ENCODE measurements at places on chromosomes 2 and 18.
A peak's percentile ranks its signal among the peaks of the same experiment; 100 is the strongest.

DNA sequence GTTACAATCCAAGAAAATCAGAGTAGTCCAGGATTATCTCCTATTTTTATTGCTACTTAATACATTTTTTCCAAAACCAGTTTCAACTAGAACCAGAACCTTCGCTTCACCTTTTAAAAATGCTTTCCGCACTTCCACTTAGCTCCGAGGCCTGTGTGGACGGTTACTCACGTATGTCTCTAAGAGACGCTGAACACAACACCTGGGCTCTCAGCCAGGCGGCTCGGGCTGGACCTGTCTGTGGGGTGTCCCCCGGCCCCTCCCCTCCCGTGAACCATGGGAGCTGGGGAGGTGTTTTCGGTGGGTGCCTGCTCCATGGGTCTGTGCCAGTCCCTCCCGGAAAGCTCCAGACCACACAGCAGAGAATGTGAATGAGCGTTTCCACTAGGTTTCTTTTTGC is 223.8 kb downstream of the GLI2 start:
- no peak for DNase-seq

GRCh38 chr2:24382363-24383073 is 22.2 kb upstream of the ITSN2 start:
- DNase-seq, result peak; percentile 68

- DNase-seq, result no peak
Measured at GRCh38 chr2:160689441-160689840, 195.8 kb upstream of the RBMS1 start.

DNA sequence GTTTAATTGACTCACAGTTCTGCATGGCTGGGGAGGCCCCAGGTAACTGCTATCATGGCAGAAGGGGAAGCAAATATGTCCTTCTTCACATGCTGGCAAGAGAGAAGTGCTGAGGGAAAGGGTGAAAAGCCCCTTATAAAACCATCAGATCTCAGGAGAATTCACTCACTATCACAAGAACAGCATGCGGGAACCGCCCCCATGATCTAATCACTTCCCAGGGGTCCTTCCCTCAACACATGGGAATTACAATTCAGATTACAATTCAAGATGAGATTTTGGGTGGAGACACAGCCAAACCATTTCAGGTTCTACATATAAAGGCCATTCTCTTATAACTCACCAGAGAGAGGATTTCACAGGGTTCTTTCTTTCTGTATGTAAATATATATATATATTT is 62.9 kb downstream of the VRK2 start:
- no peak for DNase-seq

DNA sequence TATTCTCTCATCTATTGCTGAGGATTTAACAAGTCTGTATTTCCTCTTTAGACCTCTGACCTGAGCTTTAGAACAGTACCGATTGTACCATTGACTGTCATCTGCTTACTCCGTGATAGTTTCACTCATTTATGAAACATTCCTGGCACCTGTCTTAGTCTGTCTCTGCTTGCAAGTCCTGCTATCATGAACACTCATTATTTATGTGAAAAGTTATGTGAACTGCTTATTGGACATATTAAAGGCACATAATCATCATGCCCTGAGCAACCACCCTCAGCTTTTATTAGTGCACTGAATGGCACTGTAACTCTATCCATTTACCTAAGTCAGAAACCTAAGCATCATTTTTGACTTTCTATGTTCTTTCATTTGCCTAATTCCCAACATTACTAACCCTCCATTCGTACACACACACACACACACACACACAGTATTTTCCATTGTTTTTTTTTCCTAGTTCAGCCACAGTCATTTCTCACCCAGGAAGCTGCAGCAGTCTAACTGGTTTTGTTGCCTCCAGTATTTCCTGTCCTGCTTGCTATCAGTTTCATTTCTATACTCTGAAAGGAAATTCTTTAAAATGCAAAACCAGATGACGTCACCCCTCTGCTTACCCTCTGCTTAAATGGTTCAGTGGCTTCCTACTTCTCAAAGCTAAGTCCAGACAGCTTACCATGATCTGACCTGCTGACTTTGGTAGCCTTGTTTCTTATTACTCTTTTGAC is 146.1 kb downstream of the HAUS1 start:
- DNase-seq, result peak; percentile 89

- no peak for DNase-seq
Measured at GRCh38 chr2:122639711-122640110, 884.3 kb downstream of the TSN start.

- DNase-seq, result peak; percentile 35
Measured at GRCh38 chr18:63290821-63291200, 28.8 kb downstream of the BCL2 start.

GRCh38 chr2:58731488-58731869 is 490.4 kb upstream of the FANCL start:
- no peak for DNase-seq

- DNase-seq, result no peak
Measured at GRCh38 chr2:8794923-8795825, 42.2 kb downstream of the KIDINS220 start.

GRCh38 chr2:117820444-117820843 is 6.0 kb downstream of the DDX18 start:
- peak; percentile 39 for DNase-seq

GRCh38 chr2:144349674-144350073 is 170.2 kb downstream of the ZEB2 start:
- DNase-seq, result no peak

DNA sequence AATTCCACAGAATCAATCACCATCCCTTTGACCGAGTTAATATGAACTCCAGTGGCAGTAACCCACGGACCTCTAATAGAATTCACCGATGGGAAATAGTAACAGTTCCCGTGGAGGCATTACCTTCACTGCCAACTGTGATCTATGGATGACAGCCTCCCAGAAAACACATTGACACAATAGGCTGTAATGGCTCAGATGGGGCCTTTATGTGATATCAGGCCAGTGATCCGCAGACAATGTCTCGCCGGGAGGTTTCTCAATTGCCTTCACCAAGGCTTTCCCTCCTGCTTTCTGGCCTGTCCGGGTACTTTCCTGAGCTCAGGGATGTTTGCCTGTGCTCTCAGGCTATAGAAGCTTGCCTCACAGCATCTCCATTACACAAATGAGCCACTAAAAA is 34.4 kb upstream of the KLF7 start:
- no peak for DNase-seq

DNA sequence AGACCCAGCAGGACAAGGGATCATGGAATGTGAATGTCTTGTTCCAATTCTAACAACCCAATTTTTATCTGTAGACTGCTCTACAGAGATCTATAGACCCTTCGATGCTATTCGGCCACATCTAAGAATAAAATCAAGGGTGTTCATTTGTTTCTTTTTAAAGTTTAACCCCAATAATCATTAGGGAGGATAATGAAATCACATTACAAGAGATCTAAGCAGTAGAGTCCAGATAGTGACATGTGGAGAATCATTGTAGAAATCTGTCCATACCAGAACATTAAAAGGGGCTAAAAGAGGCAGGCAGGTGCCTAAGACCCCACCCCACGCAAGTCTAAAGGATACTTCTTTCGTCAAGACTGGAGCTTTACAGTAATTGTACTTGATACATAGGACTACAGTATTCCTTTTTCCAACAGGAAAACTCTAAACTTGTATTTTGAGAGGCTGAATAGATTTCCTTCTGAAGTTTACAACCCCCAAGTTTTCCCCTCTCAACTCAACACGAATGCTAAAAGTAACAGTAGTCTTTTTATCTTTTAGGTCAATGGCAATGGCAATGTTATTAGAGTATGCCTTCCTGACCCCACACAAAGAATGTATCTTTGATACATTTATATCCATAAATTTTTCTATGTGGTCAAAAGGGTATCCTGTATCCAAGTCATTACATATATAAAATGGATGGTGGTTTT is 183.7 kb downstream of the TCF4 start:
- no peak for DNase-seq

- DNase-seq, result no peak
Measured at GRCh38 chr18:73151086-73151485, 283.3 kb upstream of the NETO1 start.

- DNase-seq, result no peak
Measured at GRCh38 chr2:38945372-38945771, 55.7 kb downstream of the ARHGEF33 start.

DNA sequence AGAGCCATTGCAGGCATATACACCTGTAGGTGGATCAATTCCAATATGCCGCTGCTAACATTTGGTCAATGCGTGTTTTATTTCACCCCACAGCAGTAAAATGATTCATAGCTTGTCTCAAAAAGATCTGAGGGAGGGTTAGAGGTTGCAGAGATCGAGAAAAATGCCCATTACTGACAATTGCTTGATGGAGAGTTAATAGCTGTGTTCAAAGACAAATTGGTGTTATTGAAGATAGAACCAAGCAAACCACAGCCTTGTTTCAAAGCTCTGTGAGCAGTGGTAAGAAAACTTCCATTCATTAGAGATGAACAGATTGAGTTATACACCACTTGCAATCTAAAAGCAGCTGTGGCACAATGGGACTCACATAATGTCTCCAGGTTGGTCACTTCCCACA is 95.4 kb downstream of the KCNE4 start:
- DNase-seq, result no peak

DNA sequence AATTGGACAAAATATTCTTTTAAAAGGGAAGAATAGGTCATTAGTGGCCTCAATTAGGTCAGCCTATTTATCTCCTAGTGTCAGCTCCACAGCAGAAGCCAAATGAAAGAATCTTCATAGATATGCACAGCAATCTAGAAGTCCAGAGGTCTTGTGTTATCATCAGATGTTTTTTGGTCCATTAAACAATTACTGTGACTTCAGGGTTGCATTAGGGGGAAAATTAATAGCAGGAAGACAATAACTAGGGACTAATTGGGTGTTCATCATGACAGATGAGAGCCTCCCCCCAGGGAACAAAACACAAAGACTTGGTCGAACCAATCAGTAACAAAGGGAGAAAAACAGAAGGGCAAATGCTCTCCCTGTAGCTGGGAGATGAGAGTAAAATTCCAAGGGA is 264.7 kb downstream of the PTH2R start:
- no peak for DNase-seq

GRCh38 chr2:191411472-191411871 is 166.3 kb downstream of the MYO1B start:
- DNase-seq, result no peak

GRCh38 chr18:23573626-23574431 is 12.5 kb downstream of the NPC1 start:
- peak; percentile 63 for DNase-seq

DNA sequence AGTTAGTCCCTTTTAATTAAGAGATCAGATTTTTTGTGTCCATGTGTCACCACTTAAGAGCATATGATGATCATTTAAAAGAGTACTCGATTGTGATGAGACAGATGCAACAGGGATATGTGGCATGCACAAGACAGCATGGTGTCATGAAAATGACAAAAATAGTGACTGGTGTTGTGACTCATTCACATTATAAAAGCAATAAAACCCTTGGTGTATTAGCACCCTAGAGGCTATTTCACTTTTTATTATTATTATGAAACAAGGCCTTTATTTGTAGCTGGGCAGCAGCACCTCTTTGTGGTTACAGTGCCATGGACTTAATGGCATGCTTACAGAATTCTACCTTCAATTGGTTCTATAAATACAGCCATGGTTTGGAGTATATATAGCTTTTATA is 1296.0 kb upstream of the ZEB2 start:
- no peak for DNase-seq

DNA sequence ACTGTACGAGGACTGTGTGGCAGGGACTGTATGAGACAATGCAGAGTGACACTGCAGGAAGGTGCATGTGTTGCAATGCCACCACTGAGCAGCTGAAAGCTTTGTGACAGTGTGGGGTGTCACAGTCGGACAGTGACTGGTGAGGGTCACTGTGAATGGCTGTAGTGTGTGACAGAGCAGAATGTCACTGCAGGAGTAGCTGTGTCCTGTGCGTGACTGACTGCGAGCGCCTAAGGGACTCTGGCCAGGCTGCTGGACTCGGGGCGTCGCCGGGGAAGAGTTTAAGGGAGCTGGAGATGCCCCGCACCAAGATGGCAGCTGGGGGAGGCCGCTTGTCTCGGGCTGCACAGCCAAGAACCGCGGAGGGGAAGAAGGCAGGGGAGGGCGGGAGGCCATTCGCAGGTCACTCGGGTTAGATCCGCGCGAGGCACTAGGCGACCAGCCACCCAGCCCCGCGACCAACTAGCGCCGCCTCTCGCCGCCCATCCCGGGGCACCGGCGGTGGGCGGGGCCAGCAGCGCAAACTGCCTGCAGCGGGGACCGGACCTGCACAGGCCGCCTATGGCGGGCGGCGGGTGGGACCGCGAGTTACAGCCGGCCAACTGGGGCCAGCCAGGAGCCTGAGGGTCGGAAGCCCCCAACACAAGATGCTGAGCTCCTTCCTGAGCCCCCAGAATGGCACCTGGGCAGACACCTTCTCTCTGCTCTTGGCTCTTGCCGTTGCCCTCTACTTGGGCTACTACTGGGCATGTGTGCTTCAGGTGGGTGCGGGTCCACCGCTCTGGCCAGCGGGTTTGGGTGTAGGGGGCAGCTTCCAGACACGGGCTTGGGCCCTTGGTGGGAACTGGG is at the start of gene ABHD1:
Gene ABHD1 (plus strand): TSS at position 514 of the 849 bp plus-strand sequence. CDS start 134 bp downstream, at position 648.
- peak; percentile 55 for DNase-seq

- no peak for DNase-seq
Measured at GRCh38 chr2:68124321-68124720, 33.4 kb upstream of the PNO1 start.

DNA sequence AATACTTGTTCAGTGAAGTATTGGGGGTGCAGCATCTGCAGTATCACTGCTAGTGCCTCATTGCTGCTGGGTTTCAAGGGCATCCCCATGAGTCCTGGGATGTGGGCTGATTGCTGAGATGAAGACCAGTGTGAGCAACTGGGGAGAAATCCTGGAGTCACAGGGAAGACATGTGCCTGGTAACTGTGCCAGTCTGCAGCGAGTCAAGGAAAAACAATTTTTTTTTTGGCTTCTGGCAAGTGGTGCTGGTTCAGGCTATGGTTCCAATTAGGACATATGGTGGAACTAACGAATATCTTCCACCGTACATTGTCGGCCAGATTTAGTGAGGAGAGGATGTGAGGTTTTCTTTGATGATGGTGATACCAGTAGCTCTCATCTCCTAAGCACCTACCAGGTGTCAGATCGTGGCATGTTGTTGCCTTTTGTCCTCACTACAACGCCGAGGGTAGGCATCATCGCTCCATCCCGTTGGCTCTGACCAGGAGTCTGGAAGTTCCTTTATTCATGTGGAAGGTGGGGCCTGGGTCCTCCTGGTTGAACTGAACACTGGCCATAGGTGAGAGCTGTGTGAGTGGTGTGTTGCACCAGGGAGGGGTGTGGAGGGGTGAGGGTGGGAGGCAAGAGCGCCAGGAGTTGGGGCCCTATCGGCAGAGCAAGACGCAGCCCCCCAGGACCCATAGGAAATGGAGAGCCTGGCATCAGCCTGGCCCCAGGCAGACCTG is 118.0 kb upstream of the HS6ST1 start:
- no peak for DNase-seq

DNA sequence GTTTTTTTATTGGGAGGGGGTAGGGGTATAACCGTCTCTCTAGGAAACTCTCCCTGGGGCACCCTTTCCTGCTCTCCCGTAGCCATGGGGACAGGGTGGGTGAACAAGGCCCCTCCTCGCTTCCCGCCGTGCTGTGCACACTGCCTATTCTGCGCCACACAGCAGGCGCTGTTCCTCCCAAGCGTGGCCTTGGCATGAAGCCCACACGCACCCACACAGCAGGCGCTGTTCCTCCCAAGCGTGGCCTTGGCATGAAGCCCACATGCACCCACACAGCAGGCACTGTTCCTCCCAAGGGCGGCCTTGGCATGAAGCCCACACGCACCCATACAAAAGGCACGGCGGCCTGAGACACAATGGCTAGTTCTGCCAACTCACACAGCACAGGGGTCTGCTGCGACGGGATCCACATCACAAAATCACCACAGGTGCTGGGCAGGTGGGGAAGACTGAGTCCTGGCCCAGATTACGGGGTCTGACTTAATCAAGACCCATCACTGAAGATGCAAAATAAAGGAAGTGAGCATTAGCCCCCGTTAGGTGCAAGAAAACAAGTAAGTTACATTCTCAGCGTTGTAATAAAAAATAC is 46.6 kb upstream of the TPO start:
- DNase-seq, result no peak

All from activated CD4-positive, alpha-beta T cell treated with anti-CD3 and anti-CD28 coated beads, Interleukin-10, Interleukin-2, amounts not matched to agents 100 ng/mL and 50 ng/mL, durations not matched to agents 16 hours and 8 hours (primary cell).